Nephron progenitor cell (in vitro differentiated cells): ENCODE measurements at places on chromosomes 11 and 22.
A peak's percentile ranks its signal among the peaks of the same experiment; 100 is the strongest.

GRCh38 chr11:65434667-65435410 is 12.2 kb downstream of the NEAT1 start:
- DNase-seq: no peak

- DNase-seq: no peak
Observed at GRCh38 chr22:41722496-41722895, 23.2 kb downstream of the MEI1 start.

DNA sequence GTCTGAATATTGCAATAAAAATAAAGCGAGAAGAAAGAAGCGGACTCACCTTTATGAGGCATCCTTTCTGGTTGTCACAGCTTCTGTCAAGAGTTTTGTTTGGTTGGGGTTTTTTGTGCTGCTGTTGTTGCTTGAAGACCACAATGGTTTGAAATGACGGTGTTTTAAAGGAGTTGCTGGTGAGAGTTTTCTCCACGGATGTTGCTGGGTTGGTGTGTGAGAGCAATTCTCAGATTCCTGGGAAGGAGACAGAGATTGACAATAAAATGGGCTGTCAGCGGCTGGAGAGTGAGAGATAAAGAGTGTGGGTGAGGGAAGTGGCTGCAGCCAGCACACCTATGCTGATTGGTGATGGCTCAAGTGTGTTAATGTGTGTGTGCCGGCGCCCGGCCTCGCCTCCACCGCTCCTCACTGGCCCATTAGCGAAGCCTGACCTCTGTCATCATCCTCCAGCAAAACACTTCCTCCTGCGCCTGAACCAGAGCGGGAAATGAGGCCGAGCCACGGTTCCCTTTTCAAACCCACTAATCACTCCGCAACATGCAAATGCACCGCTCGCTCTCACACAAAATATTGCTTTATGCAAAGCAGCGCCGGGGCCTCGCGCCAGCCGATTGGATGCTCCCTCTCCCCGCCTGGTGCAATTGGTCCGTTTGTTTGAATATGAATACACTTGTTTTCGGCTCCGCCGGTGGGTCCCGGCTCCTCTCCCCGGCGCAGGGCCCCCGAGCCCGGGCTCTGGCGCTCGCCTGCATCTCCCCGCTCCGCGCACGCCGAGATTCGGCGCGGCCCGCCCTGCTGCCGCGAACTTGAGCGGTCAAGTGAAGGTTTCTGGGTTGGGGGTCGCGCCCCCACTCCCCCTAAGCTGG is at the start of gene PAX6:
TSS of gene PAX6 (minus strand) at position 544 of the 869 bp plus-strand sequence. CDS start 4,911 bp downstream, outside the sequence.
- DNase-seq: peak; percentile 62

- DNase-seq: no peak
Observed at GRCh38 chr22:19929586-19930550, 11.7 kb upstream of the COMT start.

DNA sequence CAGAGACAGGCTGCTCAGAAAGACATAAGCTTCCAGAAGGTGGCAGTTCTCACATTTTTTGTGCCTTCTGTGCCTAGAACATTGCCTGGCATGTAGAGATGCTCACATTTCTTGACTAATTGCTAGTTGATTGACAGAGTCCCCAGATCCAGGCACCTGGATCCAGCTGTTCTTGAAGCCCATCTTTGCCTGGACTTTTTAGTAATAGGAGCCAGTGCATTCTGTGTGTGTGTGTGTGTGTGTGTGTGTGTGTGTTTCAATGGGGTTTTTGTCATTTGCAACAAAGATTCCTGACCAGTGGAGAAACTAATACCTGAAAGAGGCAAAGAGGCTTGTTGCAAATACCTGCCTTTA is 15.1 kb downstream of the MRGPRF start:
- DNase-seq: no peak

- no peak for DNase-seq
Observed at GRCh38 chr11:60500276-60500910, 7.8 kb downstream of the MS4A12 start.

- DNase-seq: no peak
Observed at GRCh38 chr22:47011131-47011858, 248.8 kb downstream of the TBC1D22A start.
